RPMI7951 (cell line): ENCODE measurements at places on chromosomes 12 and 14.
A peak's percentile ranks its signal among the peaks of the same experiment; 100 is the strongest.

GRCh38 chr12:47165934-47166333 is 86.2 kb upstream of the AMIGO2 start:
- DNase-seq: no peak

DNA sequence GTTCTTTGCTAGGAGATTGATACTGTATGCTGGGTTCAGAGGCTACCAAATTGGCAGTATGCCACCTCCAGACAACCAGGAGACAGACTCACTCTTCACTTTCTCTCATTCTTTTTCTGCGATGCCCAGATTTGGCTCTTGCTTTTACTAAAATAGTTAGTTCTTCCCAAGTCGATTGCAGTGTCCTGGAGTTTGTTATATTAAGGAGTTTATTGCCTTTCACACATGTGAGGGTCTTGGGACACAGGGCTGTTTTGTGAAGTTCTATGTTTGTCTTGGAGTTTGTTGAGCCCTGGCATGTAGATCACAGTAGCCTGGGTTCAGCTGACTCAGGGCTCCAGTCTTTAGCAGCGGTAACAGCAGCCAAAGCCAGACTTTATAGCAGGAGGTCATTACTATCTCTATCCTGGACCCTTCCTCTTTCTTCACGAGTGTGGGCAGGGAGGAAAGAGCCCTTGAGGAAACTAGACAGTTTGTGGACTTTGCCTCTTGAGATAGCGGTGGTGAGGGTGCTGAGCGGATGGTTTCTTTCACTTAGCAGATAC is 1.6 kb downstream of the MLEC start:
- DNase-seq: peak; percentile 39

DNA sequence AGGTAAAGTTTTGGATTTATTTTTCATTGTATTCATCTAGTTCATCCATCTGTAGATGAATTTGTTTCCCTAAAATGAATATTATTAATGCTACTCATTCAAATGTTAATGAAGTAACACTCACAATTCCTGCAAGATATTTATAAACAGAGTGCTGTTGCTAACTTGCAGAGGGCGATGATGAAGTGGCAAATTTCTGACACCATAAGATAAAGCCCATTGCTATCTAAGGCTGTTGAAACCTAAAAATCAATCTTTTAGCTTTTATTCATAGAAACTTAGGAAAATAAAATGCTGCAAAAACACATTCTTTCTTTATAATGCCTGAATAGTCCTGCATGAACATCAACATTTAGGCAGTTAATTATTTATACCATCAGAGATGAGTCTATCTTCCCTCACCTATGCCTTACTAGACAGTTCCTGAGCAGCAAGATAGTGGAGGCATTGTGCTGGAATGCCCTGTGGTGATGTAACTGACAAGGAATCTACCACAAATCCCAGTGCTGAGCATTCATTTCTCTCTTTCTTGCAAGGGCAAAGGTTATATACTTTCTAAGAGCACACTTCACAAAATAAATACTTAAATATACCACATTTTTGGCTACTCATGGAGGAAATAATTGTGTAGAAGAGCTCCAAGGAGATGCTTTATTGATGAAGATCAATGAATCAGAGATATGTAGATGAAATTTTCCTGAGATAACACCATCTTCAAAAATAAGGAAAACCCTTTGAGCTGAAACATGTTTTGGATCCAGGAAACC is 57.6 kb downstream of the LMNTD1 start:
- peak; percentile 81 for DNase-seq

DNA sequence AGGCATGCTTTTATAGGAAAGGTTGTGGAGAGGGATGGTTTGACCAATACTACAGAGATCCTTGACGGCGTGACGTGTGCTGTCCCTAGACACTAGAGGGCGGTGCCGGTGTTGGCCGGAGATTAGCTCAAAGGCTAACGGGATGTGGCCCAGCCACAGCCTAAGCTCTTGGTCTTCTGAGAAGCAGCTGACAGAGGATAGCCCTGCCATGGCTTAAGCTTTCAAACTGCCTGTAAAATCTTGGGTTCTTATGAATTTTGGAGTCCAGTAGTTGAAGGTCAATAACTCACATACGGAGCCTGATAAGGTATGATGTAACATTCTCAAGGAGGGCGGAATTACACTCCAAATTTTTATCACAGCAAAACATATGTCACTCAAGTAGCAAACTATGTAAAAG is 515.7 kb upstream of the ATXN7L3B start:
- peak; percentile 10 for DNase-seq

DNA sequence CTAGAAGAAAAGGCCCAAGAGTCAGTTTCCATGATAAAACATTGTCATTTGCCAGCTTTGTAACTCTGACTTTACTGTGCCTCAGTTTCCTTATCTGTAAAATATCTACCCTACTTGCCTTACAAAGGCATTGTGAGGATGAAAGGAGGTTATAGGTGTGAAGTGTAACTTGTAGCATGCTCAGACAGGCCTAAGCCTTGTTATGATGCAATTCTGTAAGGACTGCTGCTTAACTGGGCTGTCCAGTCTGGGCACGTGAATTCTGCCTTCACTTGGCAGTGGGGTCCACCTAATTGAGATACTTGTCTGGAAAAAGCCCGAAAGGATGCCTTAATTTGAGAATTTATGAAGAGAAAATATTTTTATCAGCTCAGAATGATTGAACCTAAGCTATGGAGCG is 114.5 kb upstream of the DYRK2 start:
- no peak for DNase-seq

GRCh38 chr14:99138999-99139865 is 132.8 kb downstream of the BCL11B start:
- no peak for DNase-seq

GRCh38 chr12:107026806-107027635 is 40.1 kb upstream of the MTERF2 start:
- DNase-seq: no peak

DNA sequence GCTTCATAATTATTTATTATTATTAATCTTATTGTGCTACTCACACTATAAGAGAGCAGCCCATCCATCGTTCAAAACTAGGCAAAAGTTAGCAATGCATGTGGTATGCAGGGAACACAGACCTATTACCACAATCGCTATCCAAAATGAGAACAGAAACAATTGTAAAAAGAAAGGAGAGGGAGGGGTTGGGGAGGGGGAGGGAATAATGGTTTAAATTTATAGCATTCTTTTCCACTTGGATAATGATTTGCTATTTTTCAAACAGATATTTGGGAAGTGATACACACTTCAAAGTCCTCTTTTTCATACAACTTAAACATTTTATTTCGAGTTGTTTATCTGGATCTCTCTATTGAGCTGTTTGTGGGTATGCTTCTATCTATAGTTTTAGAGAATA is 248.6 kb upstream of the SOX5 start:
- peak; percentile 2 for DNase-seq

- no peak for DNase-seq
Measured at GRCh38 chr14:100117633-100118395, 41.6 kb downstream of the DEGS2 start.

DNA sequence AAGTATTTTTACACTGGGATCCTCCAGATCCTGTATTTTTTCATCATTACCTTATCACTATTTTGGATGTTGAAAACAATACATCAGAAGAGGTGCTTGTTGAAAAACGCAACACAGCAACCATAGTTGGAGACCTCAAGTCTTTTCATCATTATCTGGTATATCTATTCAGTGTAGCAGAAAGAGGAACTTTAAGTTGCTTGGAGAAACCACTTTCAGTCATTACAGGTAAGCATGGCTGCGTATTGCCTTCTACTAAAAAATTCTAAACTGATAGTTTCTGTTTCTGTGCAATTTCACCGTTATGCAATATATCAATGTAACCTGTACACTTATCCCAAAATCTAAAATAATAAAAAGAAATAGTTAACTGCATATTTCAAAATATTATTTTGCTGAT is 32.2 kb upstream of the PTPRQ start:
- no peak for DNase-seq

GRCh38 chr12:26077915-26078702 is 46.7 kb downstream of the BHLHE41 start:
- DNase-seq: peak; percentile 16

GRCh38 chr12:80681786-80682185 is 25.6 kb upstream of the MYF6 start:
- DNase-seq: no peak

DNA sequence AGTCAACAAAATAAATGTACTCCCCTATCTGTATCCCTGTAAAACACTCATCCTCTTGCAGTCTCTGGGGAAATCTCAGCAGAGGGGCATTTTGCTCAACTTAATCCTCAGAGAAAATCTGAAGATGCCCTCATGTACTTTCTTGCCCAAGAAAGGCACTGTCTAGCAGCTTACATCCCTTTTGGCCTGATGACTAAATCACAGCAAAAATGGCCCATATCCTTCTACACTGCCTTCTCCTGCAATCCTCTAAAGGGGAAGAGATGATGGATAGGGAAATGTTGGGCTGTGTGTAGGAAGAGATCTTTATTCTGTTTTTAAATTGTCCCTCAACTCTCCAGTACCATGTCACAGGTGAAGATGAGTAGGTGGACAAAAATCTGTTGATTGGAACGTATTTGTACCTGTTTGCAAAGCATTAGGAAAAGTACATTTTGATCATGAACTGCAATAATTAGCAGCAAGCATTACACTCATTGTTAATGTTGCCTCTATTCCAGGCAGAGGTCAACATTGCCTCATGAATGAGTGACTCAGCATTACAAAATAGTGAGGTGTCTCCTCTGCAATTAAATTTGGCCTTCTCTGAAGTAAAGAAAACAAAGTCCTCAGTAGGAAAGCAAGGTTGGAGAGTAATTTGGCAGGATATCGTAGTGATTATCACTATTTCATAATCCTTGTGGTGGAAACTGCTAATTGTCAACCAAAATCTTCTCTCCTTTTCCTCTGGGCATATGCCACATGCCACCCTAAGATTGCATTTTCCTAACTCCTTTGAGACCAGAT is 172.4 kb upstream of the CAND1 start:
- DNase-seq: no peak

DNA sequence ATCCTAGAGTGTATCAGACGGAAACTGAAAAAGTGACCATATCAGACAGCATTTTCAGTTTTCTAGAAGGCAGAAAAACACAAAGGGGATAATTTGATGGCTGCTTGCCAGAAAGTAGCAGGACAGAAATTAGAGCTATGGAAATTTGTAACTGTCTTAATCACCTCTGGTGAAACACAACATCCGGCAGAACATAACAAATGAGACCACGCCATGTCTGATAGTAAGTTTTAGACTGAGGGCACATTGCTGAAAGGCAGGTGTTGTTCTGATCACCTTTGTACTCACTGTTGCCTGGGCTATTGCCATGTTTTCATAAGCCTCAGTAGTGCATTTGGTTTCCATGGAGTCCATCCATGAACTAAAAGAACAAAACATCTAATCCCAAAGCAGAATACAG is 290.3 kb downstream of the PAWR start:
- DNase-seq: no peak

GRCh38 chr14:100054316-100055075 is 10.7 kb upstream of the EVL start:
- DNase-seq: no peak

DNA sequence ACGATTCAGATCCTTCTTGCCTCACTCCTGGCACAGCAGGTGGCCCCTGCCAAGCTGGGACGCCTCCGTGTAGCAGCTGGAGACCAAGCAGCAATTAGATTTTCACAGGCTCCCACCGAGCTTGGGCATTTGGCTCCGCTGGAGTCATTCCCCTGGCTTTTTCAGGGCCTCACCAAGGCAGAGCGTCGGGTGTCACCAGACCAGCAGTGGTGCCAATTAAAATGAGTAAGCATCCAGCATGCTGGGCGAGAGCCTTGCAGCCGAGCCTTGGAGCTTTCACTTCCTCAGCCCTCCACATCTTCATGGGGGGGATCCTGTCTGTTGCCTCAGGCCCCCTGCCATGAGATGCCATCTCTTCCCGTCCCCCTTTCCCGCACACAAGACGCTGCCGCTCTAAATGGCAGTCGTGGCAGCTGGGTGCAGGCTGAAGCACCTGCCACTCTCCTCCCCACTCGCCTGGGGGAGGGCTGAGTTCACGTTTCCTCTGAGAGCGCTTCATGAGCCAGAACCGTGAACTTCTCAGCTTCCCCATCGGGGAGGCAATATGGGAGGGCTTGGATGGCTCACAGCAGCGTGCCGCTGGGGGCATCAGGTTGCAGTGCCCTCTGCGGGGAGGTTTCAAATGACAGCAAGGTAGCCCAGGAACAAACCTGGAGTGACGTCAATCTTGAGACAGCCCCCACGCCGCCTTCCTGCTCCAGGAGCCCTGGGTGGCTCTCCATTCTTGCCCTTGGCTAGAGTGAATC is 11.7 kb downstream of the TPCN1 start:
- DNase-seq: no peak

DNA sequence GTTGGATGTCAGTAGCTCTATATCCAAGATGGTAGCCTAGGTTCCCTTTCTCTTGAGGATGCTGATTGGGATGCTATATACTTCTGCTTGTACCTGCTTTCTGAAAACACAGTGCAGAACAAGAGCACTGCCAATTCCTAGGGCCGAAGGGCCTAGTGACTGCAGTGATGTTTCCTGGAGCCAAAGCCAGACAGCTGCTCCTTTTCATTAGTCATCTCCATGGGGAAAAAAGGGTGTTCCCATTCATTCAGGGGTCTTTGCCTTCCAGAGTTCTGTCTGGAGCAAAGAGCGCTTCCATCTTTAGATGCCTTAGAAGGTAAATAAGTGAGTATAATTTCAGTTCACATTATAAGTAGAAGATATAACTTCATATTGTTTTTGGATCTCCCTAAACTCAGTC is 85.5 kb downstream of the PTPRB start:
- DNase-seq: no peak

DNA sequence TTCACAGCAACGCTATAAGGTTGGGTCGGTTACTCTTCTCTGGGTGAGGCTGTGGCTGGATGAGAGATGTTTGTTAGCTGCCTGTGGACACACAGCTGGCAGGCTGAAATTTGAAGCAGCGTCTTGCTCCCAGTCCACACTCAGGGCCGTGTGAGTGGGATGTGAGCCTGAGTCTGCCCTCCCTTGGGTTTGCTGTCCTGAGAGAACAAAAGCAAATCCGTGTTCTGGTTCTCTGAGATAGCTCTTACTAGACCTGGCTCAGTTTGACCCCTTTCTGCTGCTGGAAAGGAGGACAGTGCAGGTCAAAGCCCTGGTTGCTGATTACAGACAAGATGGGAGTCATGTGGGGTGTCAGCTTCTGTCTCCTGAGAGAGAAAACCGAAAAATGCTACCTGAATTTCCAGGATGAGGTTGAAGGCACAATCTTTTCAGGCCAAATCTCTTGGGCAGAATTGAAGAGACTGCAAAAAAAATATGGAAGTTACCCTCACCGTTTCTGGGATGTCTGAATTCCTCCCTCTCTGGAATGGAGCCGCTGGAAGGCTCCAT is 270.8 kb downstream of the ZFP36L1 start:
- no peak for DNase-seq

DNA sequence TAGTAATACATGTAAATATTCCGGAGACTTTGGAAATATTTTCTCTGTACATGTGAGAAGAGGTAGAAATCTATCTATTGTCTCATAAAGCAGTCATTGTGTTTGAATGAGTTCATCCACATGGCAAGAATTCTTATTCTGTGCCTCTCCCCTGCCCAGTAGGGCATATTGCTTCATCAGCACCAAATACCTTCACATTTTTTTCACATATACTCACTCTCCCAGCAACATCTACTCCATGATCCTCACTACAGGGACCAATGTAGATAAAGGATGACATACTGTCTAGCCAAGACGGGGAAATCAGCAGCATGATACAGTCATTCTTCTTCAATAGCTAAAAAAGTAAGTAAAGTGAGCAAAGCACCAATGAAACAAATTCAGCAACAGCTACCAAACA is 1.3 kb upstream of the TAS2R14 start:
- DNase-seq: peak; percentile 15
